Posterior vena cava (tissue), 2 donors: ENCODE measurements at places on chromosomes 2 and 18. TPM values are rescaled to one million over a fixed set of nuclear protein-coding genes. Genes with fewer than 3 reads are reported as not detected.
A peak's percentile ranks its signal among the peaks of the same experiment; 100 is the strongest.

ANKRD53 gene
- total RNA-seq: 2.3 TPM

PDE11A gene
- total RNA-seq: 1.1 TPM

CARF gene
- 9.9 TPM for total RNA-seq

WIPF1 gene
- total RNA-seq: 65.1 TPM

ABCB11 gene
- total RNA-seq: not detected

GREB1L gene
- 1.0 TPM for total RNA-seq

CRYBA2 gene
- total RNA-seq: not detected

KRTCAP3 gene
- total RNA-seq: 1.4 TPM

DPP10 gene
- total RNA-seq: not detected

DNA sequence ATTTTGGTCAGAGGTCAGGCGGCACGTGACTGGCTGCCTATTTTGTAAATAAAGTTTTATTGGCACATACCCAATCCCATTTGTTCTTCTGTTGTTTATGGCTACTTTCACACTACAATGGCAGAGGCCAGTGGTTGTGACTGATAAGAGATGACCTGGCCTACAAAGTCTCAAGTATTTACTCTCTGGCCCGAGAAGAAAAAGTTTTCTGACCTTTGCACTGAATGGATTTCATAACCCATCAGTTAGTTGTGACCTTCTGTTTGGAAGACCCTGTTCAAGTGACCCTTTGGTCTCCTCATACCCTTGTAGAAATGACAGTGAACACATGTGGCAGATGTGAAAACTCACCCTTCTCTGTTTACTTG lies 121.4 kb upstream of the MGAT5 start:
- DNase-seq: no peak

GRCh38 chr2:28516430-28516829 lies 20.6 kb downstream of the PLB1 start:
- DNase-seq: no peak

DNA sequence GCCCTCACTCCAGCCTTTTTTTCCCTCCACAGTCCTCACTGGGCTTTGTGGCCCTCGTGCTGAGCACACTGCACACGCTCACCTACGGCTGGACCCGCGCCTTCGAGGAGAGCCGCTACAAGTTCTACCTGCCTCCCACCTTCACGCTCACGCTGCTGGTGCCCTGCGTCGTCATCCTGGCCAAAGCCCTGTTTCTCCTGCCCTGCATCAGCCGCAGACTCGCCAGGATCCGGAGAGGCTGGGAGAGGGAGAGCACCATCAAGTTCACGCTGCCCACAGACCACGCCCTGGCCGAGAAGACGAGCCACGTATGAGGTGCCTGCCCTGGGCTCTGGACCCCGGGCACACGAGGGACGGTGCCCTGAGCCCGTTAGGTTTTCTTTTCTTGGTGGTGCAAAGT lies 39.4 kb downstream of the STEAP3 start:
- no peak for DNase-seq

DNA sequence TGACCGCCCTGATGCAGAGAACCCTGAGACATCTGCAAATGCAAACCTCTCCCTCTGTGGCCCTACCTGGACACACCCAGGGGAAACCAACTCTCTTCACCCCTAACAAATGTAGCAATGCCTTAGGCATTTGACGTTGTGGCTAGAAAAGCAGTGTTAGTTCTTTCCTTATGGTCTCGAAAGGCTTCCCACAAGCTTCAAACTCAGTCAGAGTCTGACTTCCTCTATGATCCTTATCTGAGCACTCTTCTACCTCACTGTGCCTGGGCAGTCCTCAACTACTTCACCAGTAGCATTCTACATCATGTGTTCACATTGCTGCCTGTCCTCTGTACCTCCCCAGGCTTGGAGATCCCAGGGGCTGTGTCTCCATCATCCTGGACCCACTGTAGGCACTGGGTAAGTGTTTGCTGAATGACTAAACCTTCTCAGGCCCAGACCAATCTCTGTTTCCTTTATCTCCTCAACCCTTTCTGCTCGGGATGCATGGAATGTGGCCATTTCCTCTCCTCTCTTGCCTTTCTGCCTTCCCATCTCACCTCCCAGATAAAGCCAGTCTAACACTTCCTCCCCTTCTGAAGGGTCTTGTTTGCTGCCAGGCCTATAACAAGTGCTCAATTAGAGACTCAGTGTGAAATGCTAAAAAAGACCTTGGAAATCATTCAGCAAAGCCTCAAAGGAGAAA lies 91.7 kb upstream of the ACAA2 start:
- no peak for DNase-seq

DNA sequence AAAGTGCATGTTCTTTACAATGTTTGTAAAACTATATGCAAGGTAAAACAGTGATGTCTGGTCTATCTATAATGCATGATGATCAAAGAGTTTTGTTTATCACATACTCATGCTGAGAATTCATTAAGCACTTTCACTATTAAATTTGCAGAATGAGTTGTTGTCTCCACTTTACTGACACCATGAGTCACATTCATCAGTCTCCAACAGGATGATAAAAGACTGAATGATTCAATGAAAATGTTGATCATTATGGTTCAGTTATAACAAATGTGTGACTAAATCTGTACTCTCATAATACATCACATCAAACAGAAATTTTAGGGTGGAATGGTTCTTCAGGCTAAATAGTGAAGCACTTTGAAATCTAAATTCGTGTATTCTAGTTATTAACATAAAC lies 129.0 kb downstream of the ERBB4 start:
- DNase-seq: no peak

- DNase-seq: no peak
These were observed 1.8 kb downstream of the STRN start for GRCh38 chr2:36964496-36965058.

- no peak for DNase-seq
These were observed 433.7 kb upstream of the GYPC start for GRCh38 chr2:126222278-126222677.

- no peak for DNase-seq
These were observed 1.4 kb downstream of the REEP1 start for GRCh38 chr2:86335865-86336674.

DNA sequence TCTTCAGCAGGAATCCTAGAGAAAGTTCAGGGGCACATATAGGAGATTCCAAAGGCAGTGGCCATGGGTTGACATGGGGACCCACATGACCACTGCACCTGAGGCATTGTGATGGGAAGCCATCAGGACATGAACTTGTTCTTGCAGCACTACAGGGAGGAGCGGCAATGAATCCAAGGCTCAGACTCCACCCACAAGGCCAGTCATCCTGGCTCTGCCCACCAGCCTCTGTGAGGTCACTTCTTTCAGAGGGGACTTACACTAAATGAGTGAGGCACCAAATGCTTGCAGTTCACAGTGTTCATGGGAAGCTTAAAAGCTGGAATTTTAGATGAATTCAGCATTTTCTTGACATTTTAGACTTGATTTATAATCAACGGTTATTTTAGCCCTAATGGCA lies 254.2 kb downstream of the SETBP1 start:
- DNase-seq: no peak

GRCh38 chr2:67671464-67672450 lies 274.6 kb downstream of the ETAA1 start:
- no peak for DNase-seq

DNA sequence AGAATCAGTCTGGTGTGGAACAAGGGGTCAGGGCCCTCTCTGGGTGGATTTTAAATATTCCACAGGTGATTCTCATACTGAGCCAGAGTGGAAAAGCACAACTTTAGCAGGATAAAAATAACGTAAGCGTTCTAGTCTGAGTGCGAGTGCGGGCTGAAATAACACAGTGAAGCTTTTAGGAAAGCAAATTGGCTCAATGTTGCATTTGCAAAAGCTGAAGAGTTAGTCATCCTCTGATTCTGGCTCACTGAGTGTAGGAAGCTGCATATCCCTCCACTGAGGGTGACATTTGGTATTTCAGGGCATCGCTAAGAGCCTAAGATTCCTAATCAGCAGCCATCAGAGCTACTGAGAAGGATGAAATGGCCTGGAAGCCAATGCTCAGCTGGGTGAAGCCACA lies 134.7 kb downstream of the RIF1 start:
- no peak for DNase-seq

DNA sequence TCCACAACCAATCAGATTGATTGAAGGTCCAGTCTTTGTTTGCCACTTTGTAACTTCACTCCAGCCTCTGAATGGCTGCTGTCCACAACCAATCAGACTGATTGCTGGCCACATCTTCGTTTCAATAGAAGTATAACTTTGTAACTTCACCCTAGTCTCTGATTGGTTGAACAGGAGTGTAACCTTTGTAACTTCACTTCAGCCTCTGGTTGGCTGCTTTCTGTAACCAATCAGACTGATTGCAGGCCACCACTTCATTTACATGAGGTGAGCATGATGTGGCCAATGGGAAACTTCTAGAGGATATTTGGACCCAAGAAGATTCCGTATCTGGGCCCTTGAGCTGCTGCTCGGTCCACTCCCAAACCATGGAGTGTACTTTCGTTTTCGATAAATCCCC lies 16.9 kb upstream of the ALPP start:
- DNase-seq: no peak

- no peak for DNase-seq
These were observed 76.1 kb downstream of the PRKRA start for GRCh38 chr2:178374865-178375264.

DNA sequence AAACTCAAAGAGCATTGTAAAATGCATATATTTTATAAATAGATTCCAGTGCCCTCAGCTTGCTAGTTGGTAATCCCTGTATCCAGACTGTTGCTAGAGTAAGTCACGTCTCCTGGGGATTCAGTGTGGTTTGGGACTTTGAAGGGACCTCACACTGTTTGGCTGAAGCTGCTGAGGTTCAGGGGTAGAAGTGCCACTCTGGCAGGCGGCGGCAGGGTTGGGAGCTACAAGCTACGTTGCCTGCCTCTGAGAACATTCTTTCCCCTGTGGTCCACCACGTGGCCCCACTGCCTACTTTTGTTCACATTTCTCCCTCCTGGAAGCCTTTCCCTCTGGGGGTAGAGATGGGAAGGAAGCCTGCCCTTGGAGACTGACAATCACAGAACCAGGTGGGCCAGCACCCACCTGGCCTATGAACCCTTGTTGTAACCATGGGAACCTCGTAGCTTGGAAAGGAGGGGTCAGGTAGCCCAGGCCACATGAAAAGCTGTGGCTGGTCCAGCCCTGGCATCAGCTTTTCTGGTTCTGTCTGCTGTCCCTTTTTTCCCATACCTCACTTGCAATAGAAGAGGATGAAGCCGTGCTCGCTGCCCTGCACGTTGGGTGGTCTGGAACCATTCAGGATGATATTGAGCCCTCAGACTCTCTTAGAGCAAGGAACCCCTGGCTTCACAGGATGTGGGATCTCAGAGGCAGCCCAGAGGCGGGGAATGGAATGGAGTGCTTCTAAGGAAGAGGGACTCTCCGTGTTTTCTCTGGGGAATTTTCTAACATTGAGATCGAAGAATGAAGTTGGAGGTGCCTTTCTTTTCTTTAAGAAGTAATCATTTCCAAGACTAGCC lies 2.9 kb downstream of the RNF144A start:
- DNase-seq: no peak

DNA sequence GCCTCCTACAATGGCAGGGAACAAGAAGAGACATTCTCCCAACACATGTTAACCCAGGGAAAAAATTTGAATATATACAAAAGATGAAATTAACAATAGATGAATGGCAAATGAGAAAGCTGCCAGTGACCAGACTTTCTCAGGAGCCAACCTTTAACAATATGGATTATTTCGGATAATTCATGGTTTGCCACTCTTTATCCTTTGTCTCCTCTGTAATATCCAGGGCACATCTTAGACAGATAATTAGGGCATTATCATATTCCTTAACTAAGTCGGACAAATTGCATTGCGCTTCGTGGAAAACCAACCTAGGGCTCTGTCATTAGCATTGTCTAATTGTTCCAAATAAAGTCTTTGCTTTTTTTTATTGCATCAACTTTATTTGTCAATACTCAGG lies 97.3 kb downstream of the CDCA7 start:
- no peak for DNase-seq

DNA sequence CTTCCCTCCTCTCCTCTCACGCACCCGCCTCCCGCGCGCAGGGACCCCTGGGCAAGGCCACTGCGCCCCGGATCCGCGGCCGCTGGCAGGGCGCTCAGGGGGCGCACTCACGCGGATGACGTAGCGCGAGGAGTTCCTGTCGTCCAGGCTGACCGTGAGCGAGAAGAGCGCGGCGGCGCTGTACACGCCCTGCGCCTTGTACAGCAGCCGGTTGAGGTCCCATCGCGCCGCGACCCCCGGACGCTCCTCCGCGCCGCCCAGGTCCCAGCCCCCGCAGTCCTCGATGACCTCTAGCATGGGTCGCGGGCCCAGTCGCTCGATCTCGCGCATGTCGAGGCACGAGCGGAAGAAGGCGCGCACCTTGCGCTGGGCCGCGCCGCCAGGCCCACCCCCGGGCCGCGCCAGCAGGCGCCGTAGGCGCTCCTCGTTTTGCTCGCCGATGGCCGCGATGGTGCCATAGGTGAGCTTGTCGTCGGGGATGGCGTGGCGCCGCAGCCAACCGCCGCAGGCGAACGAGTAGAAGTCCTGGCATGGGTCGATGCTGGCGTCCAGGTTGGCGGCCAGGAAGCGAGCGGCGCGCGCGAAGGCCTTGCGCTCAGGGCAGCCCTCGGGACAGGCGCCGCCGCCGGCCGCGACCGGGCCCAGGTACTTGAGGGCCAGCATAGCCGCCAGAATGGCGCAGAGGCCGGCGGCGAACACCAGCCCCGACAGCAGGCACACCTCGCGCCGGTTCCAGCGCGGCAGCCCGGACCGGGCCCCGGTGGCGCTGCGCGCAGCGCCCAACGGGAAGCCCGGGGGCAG lies 1.7 kb downstream of the ECEL1 start:
- peak; percentile 75 for DNase-seq

DNA sequence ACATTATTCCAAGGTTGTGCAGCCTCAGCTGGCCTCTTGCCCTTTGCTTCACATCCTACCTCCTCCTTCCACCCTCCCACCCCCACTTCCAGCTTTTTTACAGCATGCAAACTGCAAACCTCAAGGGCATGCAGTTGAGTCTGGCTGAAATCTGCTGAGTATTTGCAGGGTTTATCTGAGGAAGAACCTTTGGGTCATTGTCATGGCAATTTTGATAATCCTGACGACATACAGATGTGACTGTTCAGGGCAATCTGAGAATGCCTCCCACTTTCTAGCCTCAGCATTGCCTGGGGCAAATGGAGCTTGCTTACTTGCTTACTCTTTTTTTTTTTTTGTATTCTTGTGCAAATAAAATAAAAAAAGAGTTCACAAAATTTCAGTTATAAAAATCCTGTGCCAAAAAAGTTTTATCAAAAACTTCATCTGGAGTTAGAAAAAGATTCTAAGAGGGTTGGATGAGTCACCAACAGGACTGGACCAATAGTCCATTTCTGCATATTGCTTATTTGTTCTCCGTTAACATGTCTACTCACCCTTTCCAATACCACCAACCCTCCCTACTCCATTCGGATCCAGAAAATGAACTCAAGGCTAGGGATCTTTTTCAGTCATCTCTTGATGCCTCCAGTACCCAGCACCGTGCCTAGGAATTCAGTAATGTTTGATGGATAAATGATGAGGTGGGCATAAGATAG lies 23.6 kb upstream of the LHCGR start:
- DNase-seq: no peak

GRCh38 chr2:100418406-100418962 lies 1.0 kb upstream of the CHST10 start:
- DNase-seq: no peak

DNA sequence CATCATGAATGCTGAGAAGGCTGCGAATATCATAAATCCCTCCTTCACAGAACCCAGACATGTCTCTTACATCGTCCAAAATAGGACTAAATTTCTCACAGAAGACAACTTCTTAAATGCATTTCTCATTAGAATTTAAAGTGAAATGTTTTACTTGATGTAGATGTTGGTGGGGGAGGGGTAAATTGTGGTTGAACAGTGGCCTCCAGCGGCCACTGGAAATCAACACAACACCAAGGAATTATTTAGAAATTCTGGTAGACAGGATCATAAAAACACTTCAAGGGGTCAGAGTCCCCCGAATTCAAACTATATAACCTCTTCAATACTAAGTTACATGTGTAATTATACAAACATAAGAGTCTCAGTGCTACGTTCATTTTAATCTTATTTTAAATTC lies 135.9 kb downstream of the ABCA12 start:
- no peak for DNase-seq
